ENCODE measurements at places on chromosomes 4 and X. TPM values are rescaled to one million over a fixed set of nuclear protein-coding genes. Genes with fewer than 3 reads are reported as not detected.

MAGEA10 gene
- total RNA-seq: not detected

USP9X gene
- 39.4 TPM for total RNA-seq

AFF1 gene
- total RNA-seq: 8.0 TPM

C1QTNF7 gene
- not detected for total RNA-seq

CLNK gene
- total RNA-seq: not detected

NUDT11 gene
- 3.0 TPM for total RNA-seq

SERTM2 gene
- total RNA-seq: not detected

CCDC120 gene
- total RNA-seq: 3.5 TPM

RTL3 gene
- 0.16 TPM for total RNA-seq

PAGE1 gene
- not detected for total RNA-seq

PABPC1L2A gene
- not detected for total RNA-seq

BTC gene
- total RNA-seq: 0.92 TPM

FAM241A gene
- 0.86 TPM for total RNA-seq

CSAG1 gene
- total RNA-seq: 0.53 TPM

OPHN1 gene
- total RNA-seq: 1.9 TPM

TRIM2 gene
- 0.54 TPM for total RNA-seq

TAPT1 gene
- total RNA-seq: 14.3 TPM

SLITRK2 gene
- total RNA-seq: not detected

MAGEB1 gene
- total RNA-seq: not detected

RAB9B gene
- total RNA-seq: 0.04 TPM

GPR119 gene
- not detected for total RNA-seq

CFP gene
- total RNA-seq: 0.95 TPM

GAGE2A gene
- not detected for total RNA-seq

MAGEE1 gene
- 3.4 TPM for total RNA-seq

TRIML2 gene
- total RNA-seq: 48.9 TPM

SLC6A8 gene
- total RNA-seq: 15.3 TPM

LANCL3 gene
- total RNA-seq: not detected

PSAPL1 gene
- 0.38 TPM for total RNA-seq

SPIN2A gene
- total RNA-seq: 0.16 TPM

CT45A1 gene
- not detected for total RNA-seq
